ENCODE measurements at places on chromosomes 4 and X. TPM values are rescaled to one million over a fixed set of nuclear protein-coding genes. Genes with fewer than 3 reads are reported as not detected.
A peak's percentile ranks its signal among the peaks of the same experiment; 100 is the strongest.

DNA sequence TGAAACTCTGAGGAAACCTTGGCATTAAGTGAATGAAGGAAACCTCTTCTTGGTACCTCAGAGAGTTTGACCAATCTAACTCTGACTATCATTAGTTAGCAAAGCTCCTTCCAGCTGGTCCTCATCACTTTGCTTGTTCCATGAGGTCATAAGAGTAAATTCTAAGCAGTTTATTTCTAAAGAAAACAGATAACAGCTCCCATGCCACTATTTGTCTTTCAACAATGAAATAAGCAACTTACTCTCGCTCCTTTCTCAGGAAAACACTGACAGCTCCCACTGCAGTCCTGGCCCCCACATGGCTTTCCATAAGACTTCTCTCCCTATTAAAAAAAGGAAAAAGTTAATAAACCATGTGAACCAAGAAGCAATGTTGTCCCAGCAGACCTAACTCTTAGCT is 127.7 kb downstream of the COL4A6 start:
- no peak overlapping the region for H3K4me3 ChIP-seq
- DNase-seq: no peak
- peaks cover 2% of the 10 kb centered on the region for H3K4me1 ChIP-seq
- no peaks in the 10 kb centered on the region for H3K27me3 ChIP-seq
- no peaks in the 10 kb centered on the region for H3K36me3 ChIP-seq
- no peak overlapping the region for H3K27ac ChIP-seq

DNA sequence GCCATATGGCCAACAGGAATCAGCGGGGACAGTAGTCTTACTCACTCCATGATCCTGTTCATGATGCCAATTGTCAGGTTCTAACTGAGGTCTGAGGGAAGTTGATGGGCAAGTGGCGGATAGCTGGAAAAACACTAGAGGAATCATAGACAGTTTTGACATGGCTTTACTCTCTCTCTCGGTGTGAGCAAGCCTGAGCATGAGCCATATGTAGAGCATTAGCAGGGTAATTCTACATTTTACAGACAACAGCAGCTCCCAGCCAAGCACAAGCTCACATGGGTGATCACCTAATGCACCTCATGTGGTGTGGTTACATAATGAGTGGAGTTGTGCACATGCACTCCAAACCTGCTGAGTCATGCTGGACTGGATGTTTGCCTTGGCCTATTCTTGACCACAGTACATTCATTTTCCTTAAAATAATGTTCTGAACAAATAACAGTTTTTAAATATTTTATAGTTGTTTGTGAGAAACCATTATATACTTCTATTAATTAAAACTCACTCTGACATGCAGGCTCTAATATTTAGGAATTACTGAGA is 429.2 kb downstream of the GPAT3 start:
- no peak overlapping the region for H3K27ac ChIP-seq
- H3K27me3 ChIP-seq: no peaks in the 10 kb centered on the region
- DNase-seq: no peak
- no peak overlapping the region for H3K4me3 ChIP-seq

DNA sequence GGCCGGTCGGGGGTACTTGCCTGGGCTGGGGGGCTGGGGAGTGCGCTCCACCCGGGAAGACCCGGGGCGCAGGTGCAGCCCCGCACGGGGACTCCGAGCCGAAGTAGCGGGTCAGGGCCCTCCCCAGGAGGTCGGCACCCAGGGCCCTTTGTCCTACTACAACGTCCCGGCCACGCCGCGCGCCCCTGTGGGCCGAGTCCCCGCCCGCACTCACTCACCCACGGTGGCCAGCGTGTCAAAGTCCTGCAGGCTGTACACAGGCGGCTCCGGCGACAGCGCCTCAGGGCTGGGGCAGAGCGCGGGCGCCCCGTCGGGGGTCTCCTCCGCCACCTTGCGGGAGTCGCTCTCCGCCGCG is 602 bp downstream of the PRKX start:
- H3K27ac ChIP-seq: peak overlapping the region; percentile 87
- peaks cover 13% of the 10 kb centered on the region for H3K4me1 ChIP-seq
- no peaks in the 10 kb centered on the region for H3K36me3 ChIP-seq
- DNase-seq: peak; percentile 70
- no peaks in the 10 kb centered on the region for H3K27me3 ChIP-seq
- H3K4me3 ChIP-seq: peak overlapping the region; percentile 78

GRCh38 chrX:13433298-13433605 is 113.4 kb upstream of the ATXN3L start:
- no peaks in the 10 kb centered on the region for H3K27me3 ChIP-seq
- H3K36me3 ChIP-seq: no peaks in the 10 kb centered on the region
- DNase-seq: no peak
- H3K27ac ChIP-seq: peak overlapping the region; percentile 64

- no peak overlapping the region for H3K4me3 ChIP-seq
- no peak overlapping the region for H3K27ac ChIP-seq
- H3K4me1 ChIP-seq: no peaks in the 10 kb centered on the region
- no peak for DNase-seq
These were observed 2.0 kb downstream of the RAB40A start for GRCh38 chrX:103517246-103517645.

DNA sequence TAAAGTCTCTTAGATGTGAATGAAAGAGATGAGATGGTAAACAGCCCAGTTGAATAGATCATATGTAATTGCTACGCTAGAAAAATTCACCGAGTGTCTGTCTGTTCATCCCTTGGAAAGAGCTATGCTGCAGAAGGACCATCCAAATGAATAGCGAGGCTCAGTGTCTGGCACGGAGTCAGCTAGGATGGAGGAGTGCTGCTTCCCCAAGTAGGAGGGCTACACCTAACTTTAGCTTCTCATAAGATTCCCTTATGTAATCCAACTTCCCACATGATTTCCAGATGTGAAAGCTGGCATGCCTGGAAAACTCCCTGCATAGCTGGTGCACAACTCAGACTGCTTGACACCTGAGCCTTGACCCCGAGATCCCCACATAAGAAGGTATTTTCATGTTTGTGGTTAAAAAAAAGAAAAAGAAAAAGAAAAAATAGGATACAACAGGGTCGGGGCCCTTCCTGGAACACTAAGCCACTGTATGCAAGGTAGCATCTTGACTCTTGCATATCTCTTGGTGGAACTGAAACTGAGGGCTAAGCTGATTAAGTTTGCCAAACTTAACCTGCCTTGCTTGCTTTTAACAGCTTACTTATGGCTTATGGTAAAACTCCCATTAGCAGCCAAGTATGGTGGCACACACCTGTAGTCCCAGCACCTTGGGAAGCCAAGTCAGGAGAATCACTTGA is 82.3 kb downstream of the FREM3 start:
- no peaks in the 10 kb centered on the region for H3K27me3 ChIP-seq
- no peaks in the 10 kb centered on the region for H3K36me3 ChIP-seq
- H3K4me1 ChIP-seq: no peaks in the 10 kb centered on the region
- no peak overlapping the region for H3K27ac ChIP-seq
- no peak overlapping the region for H3K4me3 ChIP-seq

DNA sequence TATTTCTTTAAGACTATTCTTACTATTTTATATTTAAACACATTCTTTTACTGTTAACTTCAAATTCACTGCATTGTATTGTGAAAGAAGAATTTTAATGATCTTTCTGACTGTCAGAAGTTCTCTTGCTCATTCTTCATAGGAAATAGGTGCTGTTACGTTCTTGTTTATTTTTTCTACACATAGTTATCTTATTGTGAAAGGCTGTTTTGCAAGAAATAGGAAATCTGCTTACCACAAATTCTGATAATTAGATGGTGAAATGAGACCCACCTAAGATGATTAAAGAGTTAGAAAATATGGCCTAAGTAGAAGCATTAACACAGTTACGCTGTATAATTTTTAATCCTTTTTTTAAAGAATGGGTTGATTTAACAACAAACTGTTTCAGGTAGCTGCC is 316.1 kb upstream of the ZFP42 start:
- H3K36me3 ChIP-seq: no peaks in the 10 kb centered on the region
- no peak overlapping the region for H3K4me3 ChIP-seq
- DNase-seq: no peak
- H3K27me3 ChIP-seq: no peaks in the 10 kb centered on the region

- H3K4me1 ChIP-seq: no peaks in the 10 kb centered on the region
- H3K4me3 ChIP-seq: no peak overlapping the region
- H3K27ac ChIP-seq: no peak overlapping the region
- DNase-seq: no peak
- H3K27me3 ChIP-seq: no peaks in the 10 kb centered on the region
These were observed 59.3 kb downstream of the FTHL17 start for GRCh38 chrX:31012509-31013025.

DNA sequence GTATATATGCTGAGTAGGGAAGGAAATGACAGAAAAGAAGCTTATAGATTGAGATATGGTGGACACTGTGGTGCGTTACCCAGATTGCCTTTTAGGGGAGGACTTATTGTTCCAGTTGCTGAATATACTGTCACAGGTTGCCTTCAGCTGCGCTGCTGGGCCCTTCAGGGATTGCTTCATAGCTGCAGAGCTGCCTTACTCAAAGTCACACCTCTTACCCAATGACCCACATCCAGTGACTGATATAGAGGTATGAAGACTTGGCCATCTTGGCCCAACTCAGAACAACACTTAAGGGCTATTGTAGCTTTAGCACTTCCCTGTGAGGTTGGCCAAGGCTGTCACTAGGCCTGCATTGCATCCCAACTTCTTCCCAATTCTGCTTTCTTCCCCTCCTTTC is 63.4 kb upstream of the TMEM164 start:
- H3K27ac ChIP-seq: no peak overlapping the region
- DNase-seq: no peak
- H3K27me3 ChIP-seq: no peaks in the 10 kb centered on the region
- H3K36me3 ChIP-seq: no peaks in the 10 kb centered on the region

- H3K36me3 ChIP-seq: no peaks in the 10 kb centered on the region
- no peak overlapping the region for H3K4me3 ChIP-seq
- no peaks in the 10 kb centered on the region for H3K4me1 ChIP-seq
- DNase-seq: no peak
- H3K27me3 ChIP-seq: no peaks in the 10 kb centered on the region
These were observed 355.0 kb downstream of the SH3BGRL start for GRCh38 chrX:81556880-81557279.

DNA sequence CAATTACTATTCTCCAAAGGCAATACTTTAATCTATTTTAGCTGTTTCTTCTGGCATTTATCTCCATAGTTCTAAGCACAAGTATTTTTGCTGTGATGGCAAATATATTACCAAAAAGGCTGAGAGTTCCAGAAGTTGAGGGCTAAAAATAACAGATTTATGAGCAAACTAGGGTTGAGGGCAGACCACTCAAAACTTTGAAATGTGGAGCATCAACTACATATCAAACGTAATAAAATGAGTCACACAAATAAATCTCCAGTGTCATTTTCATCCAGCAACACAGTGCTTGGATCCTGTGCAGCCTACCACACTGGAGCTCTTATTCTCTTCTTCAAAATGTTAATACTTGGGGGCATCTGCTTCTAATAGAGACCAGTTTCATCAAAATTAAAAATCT is 163.9 kb downstream of the HS3ST1 start:
- H3K36me3 ChIP-seq: no peaks in the 10 kb centered on the region
- H3K27me3 ChIP-seq: no peaks in the 10 kb centered on the region
- DNase-seq: no peak

- no peaks in the 10 kb centered on the region for H3K27me3 ChIP-seq
- H3K4me3 ChIP-seq: no peak overlapping the region
- no peaks in the 10 kb centered on the region for H3K36me3 ChIP-seq
- no peak for DNase-seq
These were observed 97.0 kb upstream of the LDB2 start for GRCh38 chr4:16995451-16995850.

ENPEP gene
- total RNA-seq: 0.91 TPM

XPNPEP2 gene
- total RNA-seq: 6.1 TPM

ZDHHC15 gene
- total RNA-seq: 0.45 TPM

ZXDB gene
- total RNA-seq: 20.2 TPM
